Posterior cingulate gyrus (tissue), 11 donors: ENCODE measurements at places on chromosomes 1 and 21.

GRCh38 chr1:19411612-19412011, 73.7 kb downstream of the CAPZB start:
- DNase-seq = no peak

DNA sequence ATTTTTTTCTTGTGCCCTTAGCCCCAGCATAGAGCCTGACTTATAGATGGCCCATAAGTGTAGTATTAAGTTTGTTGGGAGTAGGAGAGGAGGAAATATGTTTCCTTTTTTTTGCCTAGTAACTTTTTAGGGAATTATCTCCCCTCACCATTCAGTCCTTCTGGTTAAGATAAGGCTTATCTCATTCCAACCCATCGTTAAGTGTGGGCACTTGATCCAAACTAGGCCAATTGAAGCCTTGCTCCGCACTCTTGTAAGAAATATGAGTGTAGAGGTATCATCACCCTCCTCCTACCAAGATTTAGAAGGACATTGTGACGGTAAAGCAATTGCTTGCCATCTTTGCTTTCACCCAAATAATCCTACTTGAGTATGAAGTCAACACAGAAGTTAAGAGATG, 8.8 kb upstream of the FGGY start:
- no peak for DNase-seq

- no peak for DNase-seq
These were observed 40.9 kb downstream of the PLXNA2 start for GRCh38 chr1:208203127-208203847.

- no peak for DNase-seq
These were observed 2.6 kb upstream of the SPRR1A start for GRCh38 chr1:152981146-152981871.

- DNase-seq = no peak
These were observed 115.0 kb upstream of the GRIK3 start for GRCh38 chr1:37149296-37149695.

- DNase-seq = no peak
These were observed 19.8 kb downstream of the KMO start for GRCh38 chr1:241551759-241552638.

DNA sequence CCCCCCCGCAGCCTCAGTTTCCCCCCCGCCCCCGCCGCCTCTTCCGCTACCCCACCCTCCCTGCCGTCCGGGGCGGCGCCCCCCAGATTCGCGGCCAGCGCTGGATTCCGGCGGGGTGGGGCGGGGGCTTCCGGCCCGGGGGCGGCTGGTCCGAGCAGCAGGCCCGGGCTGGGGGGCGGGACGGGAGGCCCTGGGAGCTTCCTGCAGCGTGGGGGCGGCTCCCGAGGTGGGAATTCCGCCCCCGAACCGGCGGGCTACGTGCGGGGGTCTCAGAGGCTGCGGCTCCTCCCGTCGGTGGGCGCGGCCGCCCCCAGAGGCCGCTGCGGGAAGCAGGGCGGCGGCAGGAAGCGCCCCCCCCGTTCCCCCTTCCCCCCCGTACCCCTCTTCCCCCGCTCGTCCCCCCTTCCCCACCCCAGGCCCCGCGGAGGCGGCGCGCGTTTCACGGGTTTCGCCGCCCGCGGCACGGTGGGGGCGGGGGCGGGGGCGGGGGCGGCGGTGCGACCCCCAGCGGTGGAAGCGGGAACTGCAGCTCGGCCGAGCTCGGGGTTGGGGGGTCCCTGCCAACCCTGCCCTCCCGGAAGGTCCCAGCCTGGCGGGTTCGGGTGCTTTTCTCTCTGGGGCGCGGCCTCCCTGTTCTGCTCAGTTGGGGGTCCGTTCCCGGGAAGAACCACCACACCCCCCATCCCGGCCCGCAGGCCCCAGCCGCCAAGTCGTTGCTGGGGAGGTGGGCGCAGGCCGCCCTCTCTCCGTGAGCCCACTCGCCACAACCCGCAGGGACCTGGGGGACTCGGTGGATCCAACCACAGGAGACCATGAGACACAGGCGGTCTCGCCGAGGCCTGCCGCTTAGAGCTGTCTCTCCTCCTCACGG, 76.3 kb downstream of the MORN1 start:
- no peak for DNase-seq

- no peak for DNase-seq
These were observed 45.3 kb upstream of the PODN start for GRCh38 chr1:53016705-53017104.

DNA sequence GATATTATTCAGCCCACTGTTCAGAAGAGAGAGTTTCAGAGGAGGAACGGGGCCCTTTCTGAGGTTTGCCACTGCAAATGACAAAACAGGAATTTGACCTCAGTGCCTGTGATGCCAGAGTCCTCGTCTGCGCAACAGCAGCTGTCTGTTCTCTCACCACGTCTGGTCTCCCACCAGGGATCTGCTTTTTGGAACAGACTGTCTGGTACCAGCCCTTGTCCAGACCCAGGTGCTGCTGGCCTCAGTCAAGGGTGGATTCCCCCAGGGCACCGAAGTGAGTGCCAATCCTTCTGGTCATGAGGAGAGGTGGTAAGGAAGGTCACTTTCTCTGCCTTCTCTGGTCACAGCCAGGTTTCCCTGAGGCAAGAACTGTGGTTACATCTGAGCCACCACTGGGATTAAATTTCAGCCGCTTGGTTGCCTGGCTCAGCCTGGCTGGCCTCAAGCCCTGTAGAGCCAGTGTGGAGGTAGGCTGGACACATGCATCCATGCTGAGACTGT, 2.3 kb upstream of the BCAN start:
- no peak for DNase-seq

- no peak for DNase-seq
These were observed 58.5 kb downstream of the HSF2BP start for GRCh38 chr21:43600642-43601402.

GRCh38 chr1:15176898-15177665, 23.5 kb downstream of the TMEM51 start:
- DNase-seq = peak; percentile 57

DNA sequence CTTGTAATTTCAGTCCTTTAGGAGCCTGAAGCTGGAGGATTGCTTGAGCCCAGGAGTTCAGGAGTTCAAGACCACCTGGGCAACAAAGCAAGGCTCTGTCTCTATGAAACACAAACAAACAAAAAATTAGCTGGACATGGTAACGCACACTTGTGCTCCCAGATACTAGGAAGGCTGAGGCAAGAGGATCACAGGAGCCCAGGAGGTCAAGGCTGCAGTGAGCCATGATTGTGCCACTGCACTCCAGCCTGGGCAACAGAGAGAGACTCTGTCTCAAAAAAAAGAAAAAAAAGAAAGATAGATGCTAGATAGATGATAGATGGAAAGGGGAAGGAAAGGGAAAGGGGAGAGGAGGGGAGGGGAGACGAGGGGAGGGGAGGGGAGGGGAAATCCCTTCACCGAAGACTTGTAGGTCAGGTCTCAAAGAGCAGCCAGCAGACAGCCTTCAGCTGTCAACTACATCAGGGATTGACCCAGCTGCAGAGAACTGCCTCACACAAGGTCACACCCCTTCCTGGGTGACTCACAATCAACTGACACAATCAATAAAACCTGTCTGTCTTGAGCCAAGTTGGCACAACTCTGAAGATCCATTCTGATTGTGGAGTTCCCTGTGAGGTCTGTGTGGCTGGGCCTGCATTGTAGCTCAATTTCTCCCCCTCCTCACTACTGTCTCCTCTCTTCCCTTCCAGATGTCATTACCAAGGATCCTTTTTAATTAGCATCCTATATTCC, 200.6 kb downstream of the RGS7 start:
- no peak for DNase-seq

DNA sequence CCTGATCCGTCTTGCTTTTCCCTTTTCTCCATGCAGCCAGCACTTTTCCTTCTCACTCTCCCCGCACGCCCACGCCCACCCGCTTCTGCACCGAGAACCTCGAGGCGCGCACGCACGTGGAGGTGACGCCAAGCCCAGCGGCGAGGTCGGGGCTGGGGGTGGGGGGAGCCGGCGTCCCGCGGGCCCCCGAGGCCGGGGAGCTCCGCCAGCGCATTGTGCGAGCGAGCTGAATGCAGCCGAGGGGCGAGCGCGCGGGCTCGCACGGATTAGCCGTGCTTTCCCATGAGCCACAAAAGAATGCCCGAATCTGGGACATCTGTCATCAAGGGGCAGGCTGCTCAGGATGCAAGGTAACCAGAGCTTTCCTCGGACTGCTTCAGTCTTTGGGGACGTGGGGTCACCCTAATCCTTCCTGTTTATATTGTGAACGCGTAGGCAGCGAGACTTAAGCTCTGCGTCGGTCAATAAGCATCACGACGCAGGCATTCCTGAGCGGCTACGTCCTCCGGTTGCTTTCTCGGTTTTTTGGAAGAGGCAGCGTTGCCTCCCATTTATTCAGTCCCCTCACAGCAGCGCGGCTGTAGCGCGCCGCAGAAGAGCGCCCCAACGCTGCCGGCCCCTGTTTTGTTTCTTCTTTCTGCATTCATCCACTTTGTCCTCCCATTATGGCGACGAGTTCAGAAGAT, 67.3 kb upstream of the AKT3 start:
- peak; percentile 90 for DNase-seq
